Activated T-helper 1 cell treated with anti-CD3 and anti-CD28 coated beads, Interleukin-12 subunit alpha, Interleukin-12 subunit beta, Interleukin-2, Interleukin-4 antibody, amounts not matched to agents 30 ng/mL and 10 ng/mL and 1 ng/mL, durations not matched to agents 14 hours and 24 hours and 36 hours (primary cell): ENCODE measurements at places on chromosomes 3 and 15. TPM values are rescaled to one million over a fixed set of nuclear protein-coding genes. Genes with fewer than 3 reads are reported as not detected.
A peak's percentile ranks its signal among the peaks of the same experiment; 100 is the strongest.

- H3K36me3 ChIP-seq = peaks cover 60% of the 10 kb centered on the region
- no peaks in the 10 kb centered on the region for H3K27me3 ChIP-seq
- H3K4me3 ChIP-seq = no peak overlapping the region
- no peak for DNase-seq
- H3K4me1 ChIP-seq = peaks cover 53% of the 10 kb centered on the region
- no peak overlapping the region for H3K27ac ChIP-seq
Measured at GRCh38 chr15:92933831-92934230, 33.7 kb downstream of the CHD2 start.

GRCh38 chr3:38274864-38275649 lies 7.0 kb upstream of the SLC22A14 start:
- peaks cover 4% of the 10 kb centered on the region for H3K36me3 ChIP-seq
- no peak overlapping the region for H3K4me3 ChIP-seq

DNA sequence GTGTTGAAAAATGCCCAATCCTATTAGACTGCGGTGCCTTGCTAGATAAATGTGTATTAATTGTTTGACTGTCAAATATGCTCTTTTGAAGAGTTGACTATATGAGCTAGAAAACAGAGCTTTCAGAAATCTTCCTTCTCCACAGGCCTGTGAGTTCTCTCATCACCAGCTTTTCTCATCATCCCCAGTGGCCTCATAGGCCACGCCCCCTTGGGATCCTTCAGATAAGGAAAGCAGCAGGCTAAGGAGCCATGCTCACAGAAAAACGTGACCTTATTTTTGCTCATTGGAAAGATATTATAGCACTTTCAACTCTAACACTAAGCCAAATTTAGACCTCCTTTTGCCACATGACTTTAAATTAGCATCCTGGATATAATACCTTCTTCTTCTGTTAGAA lies 514.4 kb upstream of the ARRDC4 start:
- H3K4me1 ChIP-seq = no peaks in the 10 kb centered on the region
- no peak overlapping the region for H3K27ac ChIP-seq
- no peak overlapping the region for H3K4me3 ChIP-seq

GRCh38 chr3:177626045-177626444 lies 428.8 kb upstream of the TBL1XR1 start:
- no peak overlapping the region for H3K27ac ChIP-seq
- H3K27me3 ChIP-seq = no peaks in the 10 kb centered on the region
- no peak for DNase-seq
- H3K4me3 ChIP-seq = no peak overlapping the region

DNA sequence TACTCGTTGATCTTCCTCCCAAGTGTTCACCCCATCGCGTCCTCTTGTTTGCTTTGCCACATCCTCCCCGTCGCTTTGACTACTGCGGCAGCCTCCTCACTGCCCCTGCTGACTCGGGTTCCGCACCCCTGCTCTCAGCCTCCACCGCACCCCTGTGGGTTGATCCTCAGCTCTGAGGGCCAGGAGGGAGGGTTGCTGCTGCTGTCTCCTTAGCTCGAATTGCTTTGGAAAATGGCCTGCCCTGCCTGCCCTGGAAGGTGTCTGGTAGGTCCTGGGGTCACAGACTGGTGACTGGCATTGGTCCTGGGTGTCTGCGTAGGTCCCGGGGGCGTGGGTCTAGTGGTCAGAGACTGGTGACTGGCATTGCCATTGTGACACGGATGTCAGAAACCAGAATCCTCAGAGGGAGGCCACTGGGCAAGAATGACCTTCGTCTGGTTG lies 9.4 kb downstream of the MUC4 start:
- peaks cover 2% of the 10 kb centered on the region for H3K27me3 ChIP-seq
- H3K4me1 ChIP-seq = peaks cover 60% of the 10 kb centered on the region
- peak overlapping the region; percentile 95 for H3K27ac ChIP-seq
- peak overlapping the region; percentile 72 for H3K4me3 ChIP-seq
- DNase-seq = peak; percentile 51
- peaks cover 14% of the 10 kb centered on the region for H3K36me3 ChIP-seq

DNA sequence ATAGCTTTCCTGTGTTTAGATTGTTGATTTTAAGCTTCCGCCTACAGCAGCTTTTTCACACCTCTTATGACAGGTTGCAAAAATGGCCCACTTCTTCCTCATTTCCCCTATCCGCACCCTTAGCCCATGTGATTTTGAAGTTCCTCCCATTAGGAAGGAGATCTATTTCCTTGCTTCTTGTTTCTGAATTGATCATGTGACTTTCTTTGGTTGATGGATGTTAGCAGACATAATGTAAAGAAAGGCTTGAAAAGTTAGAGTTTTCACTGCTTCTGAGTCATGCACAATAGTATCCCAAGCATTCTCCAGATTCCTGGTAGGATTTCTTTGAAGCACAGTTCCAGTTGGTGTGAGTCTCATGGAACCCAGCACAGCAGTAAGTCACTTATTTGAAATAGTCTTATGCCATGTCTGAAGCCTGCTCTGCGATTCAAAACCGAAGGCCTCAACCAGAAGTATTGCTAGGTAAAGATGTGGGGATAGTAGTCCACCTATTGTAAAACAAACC lies 76.6 kb downstream of the EDEM1 start:
- no peaks in the 10 kb centered on the region for H3K27me3 ChIP-seq
- DNase-seq = no peak
- no peaks in the 10 kb centered on the region for H3K36me3 ChIP-seq

DNA sequence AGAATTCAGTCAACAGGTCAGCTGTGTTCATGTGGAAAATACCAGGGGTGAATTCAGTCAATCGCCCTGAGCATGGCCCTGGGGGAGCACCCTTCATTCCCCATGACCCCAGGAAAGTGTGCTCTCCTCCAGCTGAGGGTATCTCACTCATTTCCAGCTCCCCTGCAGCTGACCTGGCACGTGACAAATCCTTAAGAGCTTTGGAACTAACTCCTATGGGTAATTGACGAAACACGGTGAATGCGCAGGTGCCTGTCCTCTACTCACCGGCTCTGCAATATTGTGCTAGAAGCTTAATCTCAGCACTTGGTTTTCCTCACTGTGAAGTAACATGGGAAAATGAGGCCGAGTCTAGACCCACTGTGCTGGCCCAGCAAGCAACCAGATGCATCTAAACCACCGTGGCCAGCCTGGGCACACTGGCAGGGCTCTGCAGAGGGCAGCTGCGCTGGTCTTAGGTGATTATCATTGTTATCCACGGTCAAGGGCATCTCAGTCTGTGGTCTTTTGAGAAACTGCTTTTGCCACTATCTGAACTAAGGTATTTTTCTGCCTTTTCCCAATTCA lies 63.1 kb downstream of the SPSB4 start:
- DNase-seq = no peak
- H3K4me3 ChIP-seq = no peak overlapping the region
- H3K4me1 ChIP-seq = no peaks in the 10 kb centered on the region
- no peaks in the 10 kb centered on the region for H3K36me3 ChIP-seq

- no peak overlapping the region for H3K27ac ChIP-seq
- no peak for DNase-seq
- H3K4me3 ChIP-seq = no peak overlapping the region
- peaks cover 5% of the 10 kb centered on the region for H3K4me1 ChIP-seq
- no peaks in the 10 kb centered on the region for H3K36me3 ChIP-seq
Measured at GRCh38 chr3:187242435-187242834, 45.1 kb downstream of the RTP1 start.

- DNase-seq = peak; percentile 93
- peaks cover 50% of the 10 kb centered on the region for H3K4me1 ChIP-seq
- H3K36me3 ChIP-seq = peaks cover 37% of the 10 kb centered on the region
Measured at GRCh38 chr3:72447059-72447946, 400.9 kb downstream of the SHQ1 start.

- H3K27ac ChIP-seq = no peak overlapping the region
- DNase-seq = no peak
- H3K4me1 ChIP-seq = peaks cover 53% of the 10 kb centered on the region
- peaks cover 6% of the 10 kb centered on the region for H3K27me3 ChIP-seq
- no peak overlapping the region for H3K4me3 ChIP-seq
- peaks cover 1% of the 10 kb centered on the region for H3K36me3 ChIP-seq
Measured at GRCh38 chr3:187912007-187912406, 166.7 kb upstream of the BCL6 start.

DNA sequence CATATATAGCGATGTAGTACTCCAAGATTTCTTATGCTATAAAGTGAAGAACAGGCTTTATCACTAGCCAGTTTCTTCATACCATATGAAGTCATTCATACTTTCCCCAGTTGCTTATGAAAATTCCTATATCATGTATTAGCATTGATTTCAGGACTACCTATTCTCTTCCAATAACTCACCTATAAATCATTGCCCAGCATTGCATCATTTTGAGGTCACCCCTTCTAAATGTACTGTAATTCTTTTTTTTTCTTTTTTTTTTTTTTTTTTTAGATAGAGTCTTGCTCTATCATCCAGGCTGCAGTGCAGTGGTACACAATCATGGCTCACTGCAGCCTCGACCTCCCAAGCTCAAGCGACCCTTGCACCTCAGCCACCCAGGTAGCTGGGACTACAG lies 27.1 kb downstream of the RTP3 start:
- H3K36me3 ChIP-seq = no peaks in the 10 kb centered on the region
- no peak for DNase-seq
- no peak overlapping the region for H3K4me3 ChIP-seq
- H3K27me3 ChIP-seq = peaks cover 25% of the 10 kb centered on the region
- H3K4me1 ChIP-seq = no peaks in the 10 kb centered on the region

DNA sequence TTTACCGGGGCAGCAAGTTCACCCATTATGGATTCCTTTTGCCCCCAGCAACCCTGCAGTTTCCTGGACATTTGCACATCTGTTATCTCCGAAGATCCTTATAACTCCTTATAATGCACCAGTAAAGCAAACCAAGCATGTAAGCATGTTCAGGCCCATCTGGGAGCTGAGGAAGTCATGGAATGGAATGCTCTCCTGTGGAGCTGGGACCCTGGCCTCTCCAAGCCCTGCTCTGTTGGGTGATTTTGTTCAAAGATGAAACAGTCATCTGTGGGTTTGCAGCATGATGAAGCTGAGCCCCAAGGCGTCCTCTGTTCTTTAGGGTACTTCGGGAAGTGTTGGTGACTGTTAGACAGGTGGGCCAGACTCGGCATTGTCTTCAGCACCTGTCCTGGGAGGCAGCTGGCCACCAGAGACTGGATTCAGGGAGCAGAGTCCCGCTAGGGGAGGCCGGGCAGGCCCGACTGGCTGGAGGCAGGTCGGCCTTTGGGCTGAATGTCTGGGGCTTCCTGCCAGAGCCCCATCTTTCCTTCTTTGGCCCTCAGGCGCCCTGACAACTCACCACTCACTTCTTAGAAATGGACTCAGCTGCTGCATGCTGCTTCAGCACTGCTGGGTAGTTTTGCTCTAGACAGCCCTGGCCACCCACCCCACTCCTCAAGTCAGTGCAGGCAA lies 3.9 kb downstream of the DNAH1 start:
- no peak overlapping the region for H3K27ac ChIP-seq
- no peaks in the 10 kb centered on the region for H3K27me3 ChIP-seq
- peaks cover 2% of the 10 kb centered on the region for H3K36me3 ChIP-seq
- H3K4me3 ChIP-seq = no peak overlapping the region

GRCh38 chr15:94306700-94307650 lies 75.6 kb downstream of the MCTP2 start:
- no peaks in the 10 kb centered on the region for H3K27me3 ChIP-seq
- H3K4me1 ChIP-seq = peaks cover 79% of the 10 kb centered on the region
- H3K36me3 ChIP-seq = peaks cover 73% of the 10 kb centered on the region
- peak overlapping the region; percentile 98 for H3K27ac ChIP-seq

- peaks cover 4% of the 10 kb centered on the region for H3K36me3 ChIP-seq
- H3K27me3 ChIP-seq = peaks cover 2% of the 10 kb centered on the region
- DNase-seq = no peak
- no peak overlapping the region for H3K27ac ChIP-seq
Measured at GRCh38 chr15:41866872-41867579, 26.8 kb downstream of the SPTBN5 start.

- peaks cover 11% of the 10 kb centered on the region for H3K27me3 ChIP-seq
- H3K4me1 ChIP-seq = peaks cover 12% of the 10 kb centered on the region
- no peaks in the 10 kb centered on the region for H3K36me3 ChIP-seq
- no peak overlapping the region for H3K4me3 ChIP-seq
- no peak for DNase-seq
- H3K27ac ChIP-seq = no peak overlapping the region
Measured at GRCh38 chr3:196974661-196975060, 6.0 kb upstream of the PIGZ start.

GRCh38 chr15:87609894-87610293 lies 646.6 kb downstream of the NTRK3 start:
- DNase-seq = no peak
- no peaks in the 10 kb centered on the region for H3K27me3 ChIP-seq
- H3K4me3 ChIP-seq = no peak overlapping the region
- H3K27ac ChIP-seq = no peak overlapping the region

DNA sequence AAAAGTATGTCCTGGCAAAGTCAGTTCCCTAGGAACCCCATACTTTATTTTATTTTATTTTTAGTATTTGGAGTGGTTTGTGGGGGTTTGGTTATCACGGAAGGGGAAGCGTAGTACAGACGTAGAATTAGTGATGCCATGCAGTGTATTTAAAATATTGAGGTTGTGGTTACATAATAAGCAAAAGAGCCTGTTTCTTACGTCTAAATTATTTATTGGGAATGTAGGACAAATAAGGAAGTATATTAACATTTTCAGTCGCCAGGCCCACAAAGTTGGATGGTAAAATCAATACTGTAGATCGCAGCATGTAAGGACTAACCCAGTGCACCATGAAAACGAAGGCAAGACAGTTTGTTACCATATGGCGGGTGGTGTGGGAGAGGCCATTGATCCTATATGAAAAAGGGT lies 558 bp downstream of the DTWD1 start:
- no peak for DNase-seq
- H3K36me3 ChIP-seq = peaks cover 20% of the 10 kb centered on the region
- peak overlapping the region; percentile 88 for H3K27ac ChIP-seq
- peaks cover 40% of the 10 kb centered on the region for H3K4me1 ChIP-seq
- peak overlapping the region; percentile 85 for H3K4me3 ChIP-seq

DNA sequence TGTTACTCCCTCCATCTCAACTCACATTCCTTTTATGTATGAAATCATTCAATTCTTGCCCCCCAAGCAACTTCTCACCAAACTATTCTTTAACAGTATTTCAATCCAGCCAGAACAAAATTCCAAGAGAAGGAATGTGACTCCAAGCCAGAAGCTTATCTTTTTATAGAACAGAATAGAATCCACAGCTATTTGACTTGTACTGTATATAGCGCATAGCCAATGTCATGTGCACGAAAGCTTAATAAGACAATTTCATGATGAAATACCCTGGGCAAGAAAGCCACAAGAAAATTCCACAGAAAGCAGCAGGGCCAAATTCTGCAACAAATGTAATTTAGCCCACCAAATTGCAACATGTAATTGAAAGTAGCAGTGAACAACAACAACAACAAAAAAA lies 127.6 kb upstream of the UBE2E2 start:
- H3K36me3 ChIP-seq = no peaks in the 10 kb centered on the region
- H3K4me1 ChIP-seq = peaks cover 3% of the 10 kb centered on the region
- H3K27ac ChIP-seq = no peak overlapping the region
- no peak overlapping the region for H3K4me3 ChIP-seq
- no peaks in the 10 kb centered on the region for H3K27me3 ChIP-seq

Gene ROPN1
- total RNA-seq = not detected in 2 replicates

Gene C3orf70
- total RNA-seq = 0.10 TPM in 2 replicates

Gene PLD1
- total RNA-seq = 0.15 and 0.29 TPM in 2 replicates

Gene LRTM1
- total RNA-seq = not detected in 2 replicates

Gene GNL3
- total RNA-seq = 241 and 245 TPM in 2 replicates

Gene SPINT1
- 11.0 and 12.4 TPM in 2 replicates for total RNA-seq

Gene MYO1E
- 33.3 and 33.6 TPM in 2 replicates for total RNA-seq

Gene TUSC2
- total RNA-seq = 27.9 and 29.9 TPM in 2 replicates

Gene HYAL3
- total RNA-seq = 7.9 and 8.0 TPM in 2 replicates
